ENCODE measurements at places on chromosomes 5 and 9.

DNA sequence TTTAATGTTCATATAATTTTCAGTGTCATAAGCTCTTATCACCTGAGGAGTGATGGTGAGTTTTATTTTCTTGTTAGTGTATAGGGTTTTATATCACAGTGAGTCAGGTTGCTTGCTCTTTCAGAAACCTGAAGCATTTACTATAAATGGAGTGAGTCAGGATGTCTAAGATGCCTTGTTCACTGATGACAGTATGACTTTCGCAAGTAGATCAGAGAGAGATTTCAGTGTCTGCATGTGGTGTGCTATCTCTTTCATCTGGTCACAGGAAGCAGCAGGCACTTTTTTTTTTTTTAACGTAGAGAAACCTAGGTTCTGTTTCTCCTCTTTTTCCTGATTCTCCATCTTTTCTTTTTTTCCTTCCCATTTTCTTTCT lies 237.1 kb downstream of the DMRTA1 start:
- no peak for DNase-seq

DNA sequence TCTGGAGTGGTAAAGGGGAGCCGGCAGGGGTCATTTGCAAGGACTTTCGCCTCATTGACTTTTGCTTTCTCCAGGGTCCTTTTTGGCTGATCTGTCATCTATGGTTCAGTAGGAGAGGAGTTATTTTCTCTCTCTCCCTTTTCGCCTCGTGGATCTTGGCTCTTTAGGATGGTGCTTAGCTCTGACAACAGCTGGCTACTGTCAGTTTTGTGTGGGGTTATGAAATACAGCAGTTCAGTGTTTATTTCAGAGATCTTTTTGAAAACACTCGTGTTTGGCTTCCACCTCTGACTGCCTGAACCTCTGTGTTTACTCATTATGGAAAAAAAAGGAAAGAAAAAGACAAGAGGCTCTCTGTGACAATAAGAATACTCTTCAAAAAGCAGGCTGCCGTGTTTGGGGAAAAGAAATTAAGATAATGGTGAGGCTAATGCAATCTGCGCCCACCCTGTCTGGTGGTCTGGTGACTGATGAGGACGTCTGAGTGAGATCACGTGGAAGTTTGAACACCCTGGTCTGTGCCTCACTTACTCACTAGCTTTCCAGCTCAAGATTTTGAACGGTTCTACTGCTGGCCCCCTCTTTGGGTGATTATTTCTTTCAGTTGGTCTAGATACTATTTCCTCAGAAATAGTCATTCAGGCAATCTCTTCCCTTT lies 567.7 kb downstream of the CAAP1 start:
- no peak for DNase-seq

GRCh38 chr5:139745132-139745799 lies 50.3 kb upstream of the PSD2 start:
- no peak for DNase-seq

DNA sequence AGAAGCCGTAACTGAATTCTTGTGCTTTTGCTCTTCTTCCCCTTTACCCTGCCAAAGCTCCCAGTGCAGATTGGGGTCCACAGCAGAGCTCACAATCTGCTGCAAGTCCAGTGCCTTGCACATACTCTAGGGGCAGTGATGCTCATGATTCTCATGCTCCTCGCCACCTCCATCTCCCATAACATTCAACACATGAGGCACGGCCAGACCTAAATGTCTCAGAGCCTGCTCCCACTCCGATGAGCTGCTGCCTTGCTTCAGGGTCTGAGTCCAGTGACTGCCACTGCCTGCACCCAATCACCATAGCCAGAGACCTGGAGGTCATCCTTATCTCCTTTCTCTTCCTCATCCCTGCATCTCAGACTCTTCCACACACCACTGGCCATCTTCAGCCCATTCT lies 10.5 kb downstream of the CSF1R start:
- no peak for DNase-seq

- DNase-seq = peak; percentile 65
Observed at GRCh38 chr5:442335-443238, at the start of gene EXOC3. Gene EXOC3, plus strand, starts transcription at chr5:443176. Its CDS starts 3,030 bp downstream, at chr5:446206.

GRCh38 chr5:112555691-112556090 lies 136.6 kb upstream of the EPB41L4A start:
- DNase-seq = no peak

DNA sequence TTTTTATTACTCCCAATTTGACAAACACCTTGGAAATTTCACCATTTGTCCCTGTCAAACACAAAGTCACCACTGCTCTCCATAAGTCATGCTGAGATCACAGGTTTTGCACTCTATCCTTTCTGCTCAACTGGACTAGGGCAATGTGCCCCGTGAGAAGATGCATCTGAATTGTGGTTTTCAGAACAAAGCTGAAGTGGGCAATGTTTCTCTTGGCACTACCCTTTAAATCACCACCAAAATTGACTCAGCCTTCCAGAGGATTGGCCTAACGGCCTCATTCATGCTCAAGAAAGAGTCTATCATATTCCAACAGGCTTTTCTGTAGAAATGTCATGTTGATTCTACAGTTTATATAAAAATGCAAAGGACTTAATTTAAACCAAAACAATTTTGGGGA lies 81.0 kb upstream of the TRIO start:
- no peak for DNase-seq

DNA sequence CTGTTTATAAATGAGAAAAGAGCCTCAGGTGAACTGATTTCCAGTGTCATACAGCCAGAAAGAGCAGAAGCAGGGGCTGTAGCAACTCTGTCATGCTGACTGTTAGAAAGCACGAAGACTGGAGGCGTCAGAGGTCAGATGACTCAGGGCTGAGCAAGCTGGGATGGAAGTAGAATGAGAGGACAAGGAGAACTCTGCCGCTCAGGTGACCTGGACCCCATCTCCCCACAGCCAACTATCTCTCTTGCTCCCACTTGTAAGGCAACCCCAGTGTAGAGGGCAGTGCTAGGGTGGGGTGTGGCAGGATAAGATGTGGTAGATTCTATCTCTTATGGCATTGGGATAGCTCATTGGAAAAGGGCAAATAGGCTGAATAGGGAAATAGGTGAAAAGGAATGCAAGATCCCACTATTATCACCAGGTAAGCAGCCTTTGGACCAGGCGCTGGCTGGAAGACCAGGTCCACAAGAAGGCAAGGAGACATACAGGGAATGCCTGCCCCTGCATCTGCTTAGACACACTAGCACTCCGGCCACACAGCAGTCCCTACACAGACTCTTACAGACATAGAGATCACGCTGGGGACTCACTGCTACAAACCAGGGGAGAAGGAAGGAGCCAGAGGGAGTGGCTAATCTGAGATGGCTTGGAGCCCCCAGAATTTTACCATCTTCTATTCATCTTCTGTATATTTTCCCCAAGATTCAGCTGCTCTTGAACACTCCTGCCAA lies 21.2 kb upstream of the LOX start:
- DNase-seq = no peak

DNA sequence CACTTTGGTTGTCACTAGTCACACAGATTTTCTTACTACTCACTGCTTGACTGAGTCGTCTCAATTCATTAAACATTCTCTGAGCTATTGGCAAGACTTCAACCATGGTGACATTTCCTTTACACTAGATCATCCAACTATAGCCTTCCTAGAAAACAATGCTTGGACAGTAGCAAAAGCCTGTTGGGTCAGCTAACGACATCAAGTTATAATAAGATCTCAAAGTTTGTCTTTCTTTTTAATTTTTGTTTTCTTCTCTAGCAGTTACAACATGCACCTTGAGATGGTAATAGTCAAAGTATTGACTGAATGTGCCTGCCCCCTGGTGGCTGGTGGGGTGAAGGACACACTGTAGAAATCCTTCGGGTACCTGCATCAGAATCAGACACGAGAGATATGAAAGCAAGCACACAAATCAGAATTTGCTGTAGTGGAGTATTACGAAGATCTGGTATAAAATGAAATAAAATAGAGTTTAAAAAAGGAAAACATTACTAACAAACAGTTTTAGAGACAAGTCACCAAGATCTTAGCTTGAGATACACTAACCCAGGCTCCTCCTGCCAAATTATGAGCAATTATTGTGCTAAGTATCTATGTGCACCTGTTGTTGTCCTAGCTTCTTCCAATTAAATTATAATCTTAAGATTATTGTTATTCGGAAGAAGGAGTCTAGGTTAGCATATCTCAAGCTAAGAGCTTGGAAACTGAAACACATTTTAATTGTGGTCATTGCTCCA lies 81.2 kb downstream of the ARL15 start:
- DNase-seq = peak; percentile 66

- no peak for DNase-seq
Observed at GRCh38 chr5:172574871-172575223, 66.2 kb upstream of the NEURL1B start.

DNA sequence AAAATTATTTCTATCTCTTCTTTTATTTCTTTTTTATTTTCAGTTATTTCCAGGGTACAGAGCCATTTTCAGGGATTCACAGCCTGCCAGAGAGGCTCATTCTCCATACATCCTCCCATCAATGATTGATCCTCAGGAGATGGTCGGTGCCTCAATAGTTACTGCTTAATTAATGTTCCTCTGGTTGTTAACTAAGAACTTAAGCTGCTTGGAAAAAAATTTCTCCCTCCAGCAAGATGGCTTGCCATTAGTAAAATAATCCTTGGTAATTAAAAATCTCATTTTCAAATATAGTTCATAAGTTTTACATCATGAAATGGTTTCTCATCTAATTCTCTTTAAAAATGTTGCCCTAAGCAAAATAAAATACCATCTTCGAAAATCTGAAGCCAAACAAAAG lies 20.0 kb downstream of the MARCHF11 start:
- no peak for DNase-seq

DNA sequence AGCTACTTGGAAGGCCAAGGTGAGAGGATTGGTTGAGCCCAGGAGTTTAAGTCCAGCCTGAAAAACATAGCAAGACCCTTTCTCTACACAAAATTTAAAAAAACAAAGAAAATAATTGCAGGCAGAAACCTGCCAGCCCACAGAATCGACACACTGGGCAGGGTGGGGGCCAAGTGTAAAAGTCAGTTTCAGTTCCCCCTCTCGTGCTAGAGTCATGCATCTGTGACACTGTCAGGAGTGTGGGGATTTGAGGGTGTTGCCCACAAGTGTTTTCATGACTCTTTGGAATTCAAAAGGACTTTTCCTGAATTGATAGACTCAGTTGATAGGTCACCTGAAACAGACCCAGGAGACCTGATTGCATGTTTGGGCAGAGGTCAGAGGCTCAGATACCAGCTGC lies 47.6 kb downstream of the PRRC2B start:
- DNase-seq = no peak

DNA sequence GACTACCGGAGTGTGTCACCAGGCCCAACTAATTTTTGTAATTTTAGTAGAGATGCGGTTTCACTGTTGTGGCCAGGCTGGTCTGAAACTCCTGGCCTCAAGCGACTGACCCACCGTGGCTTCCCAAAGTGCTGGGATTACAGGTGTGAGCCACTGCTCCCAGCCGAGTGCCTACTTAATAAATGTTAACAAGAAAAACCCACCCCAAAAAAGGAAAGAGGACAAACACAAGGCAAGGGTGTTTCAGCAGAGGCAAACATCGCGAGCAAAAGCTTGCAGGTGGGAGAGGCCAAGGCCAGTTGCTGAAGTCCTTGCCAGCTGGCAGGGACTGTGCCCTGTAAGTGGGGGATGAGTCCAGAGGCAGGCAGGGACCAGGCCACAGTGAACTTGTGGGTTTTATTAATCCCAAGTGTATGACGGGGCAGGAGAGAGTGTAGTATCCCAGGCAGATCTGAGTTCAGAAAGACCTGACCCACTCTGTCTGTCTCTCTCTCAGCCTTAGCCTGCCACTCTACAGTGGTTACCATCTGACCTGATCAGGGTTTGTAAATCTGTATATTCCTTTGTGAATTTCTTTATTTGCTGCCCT lies 6.4 kb upstream of the FPGS start:
- no peak for DNase-seq

- no peak for DNase-seq
Observed at GRCh38 chr9:37515620-37516258, 30.0 kb downstream of the POLR1E start.

DNA sequence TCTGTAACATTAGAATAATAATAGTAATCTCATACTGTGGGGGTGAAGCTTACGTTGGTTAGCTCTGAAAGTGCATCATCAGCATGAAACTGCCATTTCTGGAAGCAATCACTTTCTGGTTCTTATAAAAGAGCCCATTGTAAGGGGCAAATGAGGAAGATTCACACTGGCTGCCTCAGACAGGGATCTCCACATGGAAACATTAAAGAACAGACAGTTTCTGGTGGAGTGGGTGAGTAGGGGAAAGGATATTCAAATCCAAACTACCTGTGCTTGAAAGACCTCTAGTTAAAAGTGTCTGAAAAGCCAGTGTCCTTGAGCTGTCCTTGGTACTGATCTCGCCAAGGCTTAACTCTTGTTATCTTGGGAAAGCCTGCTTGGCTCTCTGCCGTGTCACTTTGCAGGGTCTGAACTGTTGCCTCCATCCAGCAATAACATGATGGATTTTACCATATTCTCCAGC lies 19.1 kb upstream of the SLC31A2 start:
- no peak for DNase-seq

DNA sequence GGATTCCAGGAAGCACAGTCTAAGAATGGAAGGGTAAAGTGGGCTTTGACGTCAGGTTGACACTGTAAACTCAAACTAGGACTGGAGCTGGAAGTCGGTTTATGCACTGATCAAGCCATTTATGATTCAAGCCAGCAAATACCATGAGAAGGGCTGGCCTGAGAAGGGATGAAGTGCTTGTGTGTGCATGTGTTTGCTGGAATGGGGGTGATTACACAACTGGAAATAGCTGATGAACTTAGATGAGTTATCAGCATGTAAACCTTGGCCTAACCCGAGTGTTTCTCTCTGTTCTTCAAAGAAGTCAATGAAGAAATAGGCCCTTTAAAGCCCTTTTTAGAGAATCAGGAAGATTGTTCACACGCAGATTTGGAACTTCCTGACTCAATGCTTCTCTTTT lies 287.6 kb downstream of the RFX3 start:
- no peak for DNase-seq

DNA sequence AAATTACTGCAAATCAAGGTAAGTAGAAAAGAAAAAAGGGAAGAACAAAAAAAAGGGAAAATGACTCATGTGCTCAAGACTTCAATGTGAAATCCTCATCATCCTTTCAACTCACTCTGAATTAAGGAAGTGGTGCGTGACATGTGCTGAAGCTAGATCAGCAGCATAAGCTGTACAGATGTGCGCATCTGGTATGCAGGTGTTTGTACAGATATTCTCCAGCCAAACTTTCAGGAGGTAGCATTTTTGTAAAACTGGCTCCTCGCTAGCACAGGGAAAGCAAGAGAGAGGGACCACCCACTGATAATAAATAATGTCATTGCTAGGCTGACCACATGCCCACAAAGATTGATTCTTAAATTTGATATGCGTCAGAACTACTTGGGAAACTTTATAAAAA lies 253.9 kb upstream of the RGMB start:
- no peak for DNase-seq

GRCh38 chr9:69871118-69871834 lies 50.7 kb downstream of the CFAP95 start:
- DNase-seq = no peak

- no peak for DNase-seq
Observed at GRCh38 chr5:122076669-122077365, 1.2 kb downstream of the LOX start.

DNA sequence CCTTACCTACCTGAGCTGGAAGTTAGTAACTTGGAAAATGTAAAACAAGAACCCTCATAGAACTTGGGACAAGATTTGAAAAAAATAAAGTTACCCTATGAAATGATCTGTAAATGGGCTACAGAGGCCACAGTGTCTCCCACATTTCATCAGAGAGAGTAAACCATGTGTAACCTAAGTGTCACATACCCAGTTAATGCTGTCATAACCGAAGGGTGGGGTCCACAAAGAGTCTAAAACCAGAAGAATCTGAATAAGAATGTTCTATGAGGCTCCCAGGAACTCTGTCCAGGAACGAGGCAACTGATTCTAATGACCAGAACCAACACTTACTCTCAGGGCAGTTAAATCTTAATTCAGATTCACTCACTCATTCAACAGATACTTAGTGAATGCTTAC lies 1.0 kb upstream of the FAM13B start:
- DNase-seq = no peak

All from stimulated activated CD4-positive, alpha-beta T cell treated with anti-CD3 and anti-CD28 coated beads, TNF-alpha, amount 100 ng/mL, for 1 hour (primary cell).